ENCODE measurements at places on chromosomes 12 and 14.

- DNase-seq, result no peak
Observed at GRCh38 chr12:3520168-3520567, 29.2 kb downstream of the PRMT8 start.

GRCh38 chr12:52519826-52520662 lies at the start of gene KRT5:
TSS of gene KRT5 (minus strand) at chr12:52520394. CDS start at chr12:52520296, 98 bp downstream.
- no peak for DNase-seq

GRCh38 chr12:69726922-69727321 lies 11.7 kb upstream of the RAB3IP start:
- DNase-seq, result no peak

DNA sequence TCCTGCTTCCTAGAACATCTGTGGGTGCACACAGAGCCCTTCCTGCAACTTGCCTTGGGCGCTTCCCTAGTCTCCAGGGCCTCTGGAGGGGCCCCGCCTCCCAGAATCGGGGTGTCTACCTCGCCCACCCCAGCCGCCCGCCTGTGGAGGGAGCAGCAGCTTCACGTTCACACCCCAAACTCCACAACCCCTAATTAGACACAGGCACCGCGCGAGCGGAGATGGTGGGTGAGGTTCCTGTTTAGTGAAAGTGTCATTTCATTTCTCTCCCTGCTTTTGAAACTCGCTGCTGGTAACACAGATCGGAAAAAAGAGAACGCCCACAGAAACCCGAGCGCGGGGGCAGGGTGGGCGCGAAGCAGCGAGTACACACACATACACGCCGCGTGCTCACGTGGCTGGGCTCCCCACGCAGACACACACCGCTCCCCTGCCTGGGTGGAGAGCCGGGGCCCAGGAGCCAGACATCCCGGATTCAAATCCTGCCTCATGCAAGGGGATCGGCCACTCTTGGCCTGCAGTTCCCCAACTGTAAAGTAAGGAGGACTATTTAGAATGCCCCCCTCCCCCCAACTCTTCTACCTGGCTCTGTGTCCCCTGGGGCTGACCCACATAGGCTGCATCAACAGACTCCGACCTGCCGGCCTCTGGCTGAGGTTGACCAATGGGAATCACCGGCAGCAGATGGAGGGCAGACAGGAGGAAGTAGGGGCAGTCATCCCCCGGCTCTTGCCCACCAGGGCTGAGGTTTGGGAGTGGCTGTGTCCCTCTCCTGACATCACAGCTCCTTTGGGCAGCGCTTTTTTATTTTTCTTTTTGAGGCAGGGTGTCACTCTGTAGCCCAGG lies 79.2 kb upstream of the NCOR2 start:
- DNase-seq, result no peak

- DNase-seq, result no peak
Observed at GRCh38 chr12:132354982-132355680, 25.7 kb upstream of the GALNT9 start.
